GM12892 (cell line): ENCODE measurements at places on chromosomes 5 and 9.

GRCh38 chr9:109248133-109248581 is 72.7 kb downstream of the EPB41L4B start:
- no peak for DNase-seq

DNA sequence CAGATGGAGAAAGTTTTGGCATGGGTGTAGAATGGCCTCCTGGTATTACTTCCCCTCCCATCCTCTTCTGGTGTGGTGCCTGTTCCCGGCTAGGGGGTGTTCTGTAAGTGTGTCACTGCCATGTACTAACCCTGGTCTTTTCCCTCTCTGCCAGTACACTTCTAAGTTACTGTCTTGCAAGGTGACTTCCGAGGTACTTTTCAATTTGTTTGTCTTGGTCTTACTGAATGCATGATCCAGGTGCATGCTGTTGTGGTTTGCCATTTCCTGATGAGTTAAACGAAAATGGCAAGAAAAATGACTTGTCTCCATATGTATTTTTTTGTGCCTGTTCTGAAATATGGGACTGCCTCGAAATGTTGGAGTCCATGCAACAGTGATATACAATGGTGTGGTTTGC is 46.0 kb downstream of the C9orf152 start:
- no peak for DNase-seq

DNA sequence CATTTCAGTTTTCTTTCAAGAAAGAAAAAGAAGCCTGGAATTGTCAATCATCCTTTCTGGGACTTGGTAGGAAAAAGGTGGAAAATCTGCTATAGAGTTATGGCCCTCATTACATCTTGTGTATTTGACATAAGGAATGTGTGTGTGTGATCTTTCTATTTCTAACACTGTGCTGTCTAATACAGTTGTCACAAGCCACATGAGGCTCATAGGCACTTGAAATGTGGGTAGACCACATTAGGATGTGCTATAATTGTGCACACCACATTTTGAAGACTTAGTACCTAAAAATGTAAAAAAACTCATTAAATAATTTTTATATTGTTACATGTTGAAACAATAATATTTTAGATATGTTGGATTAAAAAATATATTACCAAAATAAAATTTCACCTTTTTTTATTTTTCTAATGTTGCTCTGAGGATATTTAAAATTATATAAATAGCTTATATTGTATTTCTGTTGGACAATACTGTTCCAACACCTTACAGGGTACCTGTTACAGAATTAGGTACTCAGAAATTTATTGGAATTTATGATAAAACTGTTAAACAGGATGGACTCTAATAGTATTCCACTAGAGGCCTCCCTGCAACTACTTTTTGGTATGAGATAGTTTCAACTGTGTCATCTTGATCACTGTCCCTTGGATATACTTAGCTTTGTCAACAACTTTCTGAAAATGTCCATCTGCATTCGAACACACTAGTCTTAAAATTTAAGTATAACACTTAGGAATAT is 18.4 kb downstream of the MSANTD3 start:
- DNase-seq, result no peak

DNA sequence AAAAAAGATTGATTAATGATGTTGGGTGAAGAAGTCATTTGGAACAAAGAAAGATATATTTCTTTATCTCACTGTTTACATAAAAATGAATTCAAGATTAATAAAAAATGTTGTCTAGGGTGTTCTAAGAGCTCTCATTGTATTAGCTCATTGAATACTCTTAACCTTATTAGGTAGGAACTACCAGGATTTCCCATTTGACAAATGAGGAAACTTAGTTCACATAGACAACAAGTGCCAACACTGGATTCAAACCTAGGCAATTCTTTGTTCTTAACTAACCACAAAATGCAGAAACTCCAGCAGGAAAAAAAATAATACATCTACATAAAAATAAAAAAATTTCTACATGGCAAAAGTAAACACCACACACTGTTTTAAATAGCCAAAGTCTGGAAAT is 175.8 kb downstream of the RAPGEF6 start:
- no peak for DNase-seq

DNA sequence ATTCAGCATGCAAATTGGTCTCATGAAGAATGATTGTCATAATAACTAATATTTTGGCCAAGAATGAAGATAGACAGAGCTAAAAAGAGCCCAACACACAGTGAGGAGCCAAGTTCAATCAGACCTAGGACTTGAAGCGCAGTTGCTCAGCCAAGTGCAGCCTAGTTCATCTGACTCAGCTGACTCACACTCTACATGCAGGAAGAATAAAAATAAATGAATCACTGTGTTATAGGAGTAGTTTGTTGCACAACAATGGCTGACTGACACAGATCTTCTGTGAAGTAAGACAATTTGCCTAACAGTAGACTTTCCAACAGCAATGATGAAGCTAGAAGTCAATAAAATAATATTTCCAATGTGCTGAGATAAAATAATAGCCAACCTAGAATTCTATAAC is 261.5 kb downstream of the CEMIP2 start:
- no peak for DNase-seq

DNA sequence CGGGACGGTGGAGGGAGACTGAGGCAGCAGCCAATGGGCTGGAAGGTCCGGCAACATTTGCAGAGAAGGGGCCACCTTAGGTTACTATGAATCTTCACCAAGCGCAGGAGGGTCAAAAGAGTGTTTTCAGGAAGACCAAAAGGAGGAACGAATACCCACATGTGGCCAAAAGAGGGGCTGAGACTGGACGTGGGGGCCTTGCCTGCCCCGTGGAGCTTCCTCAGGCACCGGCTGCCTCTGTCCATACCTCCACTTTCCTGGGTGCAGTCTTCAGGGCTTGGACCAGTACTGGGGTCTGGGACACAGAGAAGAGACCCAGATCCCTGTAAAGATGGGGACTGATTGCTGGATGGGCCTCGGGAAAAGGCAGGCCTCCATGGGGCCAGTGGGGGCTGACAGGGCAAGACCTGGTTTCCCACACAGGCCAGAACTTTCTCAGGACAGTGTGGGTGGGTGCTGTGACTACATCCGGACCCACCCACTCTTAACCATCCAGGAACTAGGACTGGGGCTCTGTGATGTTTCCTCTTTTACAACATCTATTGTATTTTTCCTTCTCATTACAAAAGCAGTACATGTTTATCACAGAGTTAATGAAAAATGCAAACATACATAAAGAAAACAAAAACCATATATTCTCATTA is 294.7 kb downstream of the ZSWIM6 start:
- DNase-seq, result no peak

- DNase-seq, result peak; percentile 26
These were observed at the start of gene GABRB2 for GRCh38 chr5:161546470-161547301. GABRB2 (minus strand) TSS chr5:161546725; CDS start chr5:161546643, 82 bp downstream.

DNA sequence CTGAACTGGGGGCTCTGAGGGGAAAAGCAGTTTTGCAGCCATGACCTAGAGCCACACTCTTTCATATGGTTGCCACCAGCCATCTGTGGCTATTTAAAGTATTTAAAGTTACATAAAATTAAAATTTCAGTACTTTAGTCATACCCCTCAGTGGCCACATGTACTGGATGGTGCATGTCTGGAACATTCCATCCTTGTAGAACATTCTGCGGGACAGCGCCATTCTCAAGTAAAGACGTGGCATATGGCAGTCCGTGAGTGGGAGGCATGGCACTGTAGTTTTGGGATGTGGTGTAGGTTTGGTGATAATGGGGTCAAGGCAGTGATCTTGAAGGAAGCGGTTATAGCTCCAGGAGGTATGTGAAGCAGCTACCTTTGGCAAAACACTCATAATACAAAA is 61.4 kb upstream of the NFIL3 start:
- DNase-seq, result no peak

DNA sequence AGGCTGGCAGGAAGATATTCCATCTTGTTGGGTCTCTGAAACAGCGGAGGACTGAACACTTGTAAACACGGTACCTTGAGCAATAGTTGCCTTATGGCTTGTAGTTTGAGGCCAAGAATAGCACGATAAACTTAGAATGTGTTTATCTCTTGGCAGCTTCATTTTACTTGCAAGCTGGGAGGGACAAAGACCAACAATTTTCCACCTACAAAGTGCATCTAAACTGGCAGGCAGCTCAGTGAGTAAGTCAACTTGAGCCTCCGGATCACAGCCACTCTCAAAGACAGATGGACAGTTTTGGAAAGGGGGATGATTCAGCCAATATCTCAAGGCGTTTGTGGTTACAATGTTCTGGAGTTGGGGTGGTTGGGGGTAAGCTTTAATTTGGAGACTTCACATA is 652.6 kb downstream of the CETN3 start:
- DNase-seq, result no peak
